ENCODE measurements at places on chromosomes 12 and 14.

GRCh38 chr12:103673891-103674375, 86.9 kb downstream of the STAB2 start:
- no peak for DNase-seq

GRCh38 chr12:6846316-6846869, 4.7 kb downstream of the CDCA3 start:
- DNase-seq = no peak

DNA sequence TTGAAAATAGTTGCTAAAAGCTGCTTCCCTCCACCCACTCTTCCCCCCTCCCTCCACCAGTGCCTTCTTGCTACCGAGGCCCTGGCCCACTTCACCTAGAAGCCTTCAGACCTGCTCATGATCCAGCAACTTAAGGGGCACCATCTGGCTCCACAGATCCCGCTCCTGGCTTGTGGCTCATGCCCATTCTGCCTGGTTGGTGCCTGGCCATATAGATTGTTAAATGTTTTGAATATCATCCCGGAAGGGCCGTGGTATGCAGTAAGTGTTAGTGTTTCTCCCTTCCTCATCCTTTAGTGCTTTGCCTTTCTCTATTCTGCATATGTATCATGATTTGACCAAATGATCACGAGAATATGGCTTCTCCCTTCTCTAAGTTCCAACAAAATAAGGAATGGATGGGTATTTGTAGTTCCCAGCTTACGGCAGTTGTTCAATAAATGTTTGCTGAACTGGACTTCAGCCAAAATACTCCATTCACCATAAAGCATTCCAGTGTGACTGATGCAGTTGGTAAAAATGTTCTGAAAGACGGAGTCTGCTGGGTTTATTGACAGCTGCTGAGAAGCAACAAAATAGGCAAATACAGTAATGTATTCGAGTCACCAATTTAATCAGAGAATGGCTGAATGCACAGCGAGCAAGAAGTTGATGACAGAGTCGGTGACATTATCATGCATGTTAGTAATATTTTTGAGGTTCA, 30.7 kb downstream of the GRIP1 start:
- no peak for DNase-seq

DNA sequence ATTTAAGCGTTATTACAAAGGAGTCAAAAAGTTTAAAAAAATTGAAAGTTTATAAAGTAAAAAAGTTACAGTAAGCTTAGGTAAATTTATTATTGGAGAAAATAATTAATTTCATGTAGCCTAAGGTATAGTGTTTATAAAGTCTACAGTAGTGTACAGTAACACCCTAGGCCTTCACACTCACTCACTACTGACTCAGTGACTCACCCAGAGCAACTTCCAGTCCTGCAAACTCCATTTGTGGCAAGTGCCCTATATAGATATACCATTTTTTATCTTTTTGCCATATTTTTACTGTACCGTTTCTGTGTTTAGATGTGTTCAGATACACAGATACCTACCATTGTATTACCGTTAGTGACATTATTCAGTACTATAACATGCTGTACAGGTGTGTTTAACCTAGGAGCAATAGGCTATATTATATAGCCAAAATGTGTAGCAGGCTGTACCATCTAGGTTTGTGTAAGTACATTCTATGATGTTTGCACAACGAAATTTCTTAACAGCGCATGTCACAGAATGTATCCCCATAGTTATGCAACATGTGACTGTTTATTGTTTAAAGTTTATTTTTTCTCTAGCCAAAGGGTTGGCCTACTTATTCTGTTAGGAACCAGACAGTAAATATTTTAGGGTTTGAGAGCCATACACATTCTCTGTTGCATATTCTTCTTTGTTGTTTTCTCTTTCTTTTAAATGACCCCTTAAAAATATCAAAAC, 155.5 kb downstream of the PCNX1 start:
- peak; percentile 73 for DNase-seq

- DNase-seq = peak; percentile 92
Observed at GRCh38 chr12:94689002-94689645, 38.8 kb upstream of the TMCC3 start.

DNA sequence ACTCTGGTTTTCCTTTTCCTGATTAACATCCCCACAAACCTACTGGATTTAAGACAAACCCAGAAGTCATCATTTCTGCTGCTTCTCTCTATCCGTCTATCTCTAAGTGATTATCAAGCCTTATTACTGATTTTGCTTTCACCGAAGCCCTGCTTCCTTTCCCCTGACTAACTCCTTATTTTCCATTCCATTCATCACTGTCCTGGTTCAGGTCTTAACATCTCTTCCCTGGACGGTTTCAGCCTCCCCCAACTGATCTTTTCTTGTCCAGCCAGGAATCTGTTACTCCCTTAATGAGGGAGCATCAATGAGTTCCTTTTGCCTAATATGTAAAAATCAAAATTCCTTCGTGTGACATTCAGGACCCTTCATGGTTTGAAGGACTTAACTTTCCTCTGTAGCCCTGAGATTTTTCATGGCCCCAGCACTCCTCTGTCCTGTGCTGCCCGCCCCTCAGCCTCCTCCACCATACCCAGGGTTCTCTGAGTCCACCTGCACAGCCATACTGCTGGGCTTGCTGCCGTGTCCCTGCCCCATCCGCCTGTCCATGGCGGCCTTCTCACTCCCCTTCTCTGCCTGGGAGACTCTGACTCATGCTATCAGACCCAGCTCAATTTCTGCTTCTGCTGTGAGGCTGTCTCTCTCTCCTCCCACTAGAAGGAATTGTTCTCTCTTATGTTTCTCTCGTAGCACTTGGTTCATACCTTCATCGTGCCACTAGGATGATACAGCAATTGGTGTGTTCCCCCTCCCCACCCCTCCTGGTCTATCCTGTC, 167.8 kb upstream of the HIF1A start:
- peak; percentile 95 for DNase-seq

- peak; percentile 94 for DNase-seq
Observed at GRCh38 chr14:83556746-83557453, 1973.0 kb upstream of the FLRT2 start.

GRCh38 chr12:52229836-52230343, 3.2 kb upstream of the KRT7 start:
- no peak for DNase-seq

DNA sequence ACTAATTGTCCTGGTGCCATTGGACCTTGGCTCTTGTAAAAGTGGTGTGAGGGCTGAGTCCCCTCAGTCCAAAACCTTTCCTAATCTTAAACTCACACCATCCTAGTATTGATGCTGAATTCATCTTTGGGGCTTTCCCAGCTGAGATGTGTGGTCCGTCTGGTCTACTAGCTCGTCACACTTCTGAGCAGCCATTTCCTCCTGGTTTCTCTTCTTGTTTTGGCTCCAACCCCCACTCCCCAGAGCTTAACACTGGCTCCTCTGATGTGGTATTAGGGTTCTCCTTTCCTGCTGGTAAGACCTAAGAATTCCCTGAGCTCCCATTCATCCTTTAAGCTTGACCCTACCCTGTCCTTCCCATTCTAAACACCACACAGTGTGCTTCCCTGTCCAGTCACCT, 900.6 kb downstream of the VRK1 start:
- DNase-seq = no peak

- no peak for DNase-seq
Observed at GRCh38 chr12:5718073-5718472, 227.0 kb downstream of the ANO2 start.

- no peak for DNase-seq
Observed at GRCh38 chr14:69703047-69704039, 63.6 kb upstream of the SRSF5 start.

DNA sequence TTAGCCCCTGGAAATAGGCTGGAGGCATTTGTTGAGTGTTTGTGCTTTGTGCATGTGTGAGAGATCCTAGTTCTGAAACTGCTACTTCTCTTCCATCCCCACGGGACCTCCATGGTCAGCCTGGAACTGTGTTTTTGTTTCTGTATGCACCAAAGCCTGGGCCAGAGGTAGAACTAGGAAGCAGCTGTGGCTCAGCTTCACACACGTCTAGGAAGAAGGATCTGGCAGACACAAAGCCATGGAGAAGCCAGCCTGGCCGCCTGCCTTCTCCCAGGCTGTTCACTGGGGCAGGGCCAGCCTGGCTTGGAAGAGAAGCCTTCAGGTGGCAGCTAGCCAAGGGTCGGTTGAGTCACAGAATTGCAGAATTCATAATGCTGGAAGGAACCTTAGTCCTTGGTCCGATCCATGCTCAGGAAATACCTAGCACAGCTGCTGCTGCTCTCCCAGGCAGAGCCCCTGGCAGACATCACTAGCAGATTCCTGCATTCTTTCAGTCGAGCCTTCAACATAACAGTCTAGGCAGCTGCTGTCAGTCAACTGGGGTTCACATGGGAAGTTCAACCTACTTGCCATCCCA, 27.0 kb downstream of the RIN3 start:
- DNase-seq = peak; percentile 99

- no peak for DNase-seq
Observed at GRCh38 chr14:102853648-102854047, 68.8 kb upstream of the AMN start.

DNA sequence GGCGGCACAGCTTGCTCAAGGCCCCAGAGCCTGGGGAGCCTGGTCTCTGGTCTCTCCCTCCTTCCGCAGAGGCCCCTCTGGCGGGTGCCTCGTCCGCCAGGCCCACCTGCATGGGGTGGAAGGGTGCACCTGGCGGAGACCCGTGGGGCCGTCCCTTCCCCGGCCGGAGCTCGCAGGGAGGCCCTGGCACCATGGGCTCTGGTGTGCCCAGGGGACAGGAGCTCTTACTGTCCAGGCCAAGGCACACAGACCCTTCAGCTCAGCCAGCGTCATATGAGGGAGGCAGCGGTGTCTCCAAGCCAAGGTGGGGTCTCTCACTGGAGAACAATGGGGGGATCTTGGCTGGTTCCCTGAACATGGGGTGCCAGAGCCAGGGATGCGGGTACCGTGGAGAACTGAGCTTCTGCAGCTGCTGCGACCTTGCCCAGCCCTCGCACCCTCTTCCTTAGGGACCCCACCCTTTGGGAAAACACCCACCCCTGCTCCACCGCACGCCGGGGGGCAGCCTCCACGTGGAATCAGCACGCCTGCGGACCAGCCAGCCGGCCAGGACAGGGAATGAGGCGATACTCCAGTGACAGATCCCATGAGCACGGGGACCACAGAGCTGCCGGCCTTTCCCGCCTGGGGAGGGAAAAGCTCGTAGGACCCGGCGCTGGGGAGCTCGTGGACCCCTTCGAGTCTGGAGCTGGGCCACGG, 25.7 kb upstream of the GALNT9 start:
- no peak for DNase-seq

DNA sequence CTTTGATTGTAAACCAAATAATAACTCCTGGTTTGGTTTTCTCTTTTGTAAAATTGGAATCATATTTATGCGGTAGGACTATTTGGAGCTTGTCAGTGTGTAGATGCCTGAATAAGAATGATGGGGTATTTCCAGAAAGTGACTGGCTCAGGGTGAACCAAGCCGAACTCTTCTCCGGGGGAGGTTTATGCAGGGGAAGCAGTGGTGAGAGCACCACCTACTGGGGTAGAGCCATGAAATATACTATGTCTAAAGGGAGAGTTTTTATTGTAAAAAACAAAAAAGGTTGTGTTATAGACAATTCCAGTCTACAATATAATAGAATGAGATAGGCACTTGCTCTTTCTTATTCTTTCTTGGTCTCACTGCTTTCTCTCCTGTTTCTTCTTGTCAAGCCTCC, 222.9 kb upstream of the SLC16A7 start:
- DNase-seq = peak; percentile 39

DNA sequence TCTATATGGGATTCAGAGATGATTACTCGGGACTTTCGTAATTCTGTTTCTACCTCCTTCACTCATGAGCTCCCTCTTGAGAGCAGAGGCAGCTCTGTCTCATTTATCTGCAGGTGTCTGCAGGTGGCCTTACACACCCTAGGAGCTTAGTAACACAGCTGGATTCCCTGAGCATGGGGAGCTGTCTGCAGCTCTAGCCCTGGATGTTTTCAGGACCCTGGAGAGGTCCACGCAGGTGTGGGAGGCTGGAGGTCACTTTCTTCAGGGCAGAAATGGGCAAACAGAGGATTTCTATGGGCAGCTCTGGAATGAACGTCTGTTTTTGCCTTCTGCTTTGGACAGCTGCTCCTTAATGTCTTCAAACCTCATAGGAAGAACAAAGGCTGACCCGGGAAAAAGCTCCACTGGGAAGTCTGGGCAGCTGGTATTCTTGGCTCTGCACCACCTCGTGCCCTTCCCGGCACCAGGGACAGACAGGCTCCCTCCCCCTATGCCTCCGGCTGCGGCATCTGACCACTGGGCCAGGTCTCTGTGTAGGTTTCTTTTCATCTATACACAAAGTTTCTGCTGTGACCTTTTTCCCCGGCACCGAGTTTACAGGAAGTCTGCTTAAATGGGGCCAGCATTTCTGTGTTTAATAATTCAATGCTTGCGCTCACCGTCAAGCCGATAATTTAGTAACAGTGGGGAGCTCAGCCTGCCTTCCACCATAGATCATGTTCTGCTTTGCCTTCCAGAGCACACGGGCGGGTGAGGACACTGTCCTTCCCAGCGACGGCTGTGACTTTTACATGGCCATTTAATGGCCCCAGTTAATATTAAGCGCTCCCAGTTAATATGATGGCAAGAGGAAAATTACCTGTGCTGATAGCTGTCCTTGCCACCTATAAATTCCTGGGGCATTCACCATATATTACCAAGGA, 320.2 kb upstream of the SFSWAP start:
- no peak for DNase-seq

GRCh38 chr12:81164827-81165226, 86.9 kb downstream of the ACSS3 start:
- no peak for DNase-seq

DNA sequence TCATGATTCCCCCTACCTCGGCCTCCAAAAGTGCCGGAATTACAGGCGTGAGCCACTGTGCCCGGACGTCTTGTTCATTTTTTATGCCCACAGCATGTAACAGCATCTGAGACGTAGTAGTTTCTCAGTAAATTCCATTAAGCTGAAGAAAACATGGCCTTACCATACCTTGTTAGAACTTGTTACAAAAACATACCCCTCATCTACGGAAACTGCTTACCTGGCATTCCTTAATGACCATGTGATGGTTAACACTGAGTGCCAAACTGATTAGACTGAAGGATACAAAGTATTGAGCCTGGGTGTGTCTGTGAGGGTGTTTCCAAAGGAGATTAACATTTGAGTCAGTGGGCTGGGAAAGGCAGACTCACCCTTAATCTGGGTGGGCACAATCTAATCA, 186.8 kb downstream of the CEP128 start:
- no peak for DNase-seq

DNA sequence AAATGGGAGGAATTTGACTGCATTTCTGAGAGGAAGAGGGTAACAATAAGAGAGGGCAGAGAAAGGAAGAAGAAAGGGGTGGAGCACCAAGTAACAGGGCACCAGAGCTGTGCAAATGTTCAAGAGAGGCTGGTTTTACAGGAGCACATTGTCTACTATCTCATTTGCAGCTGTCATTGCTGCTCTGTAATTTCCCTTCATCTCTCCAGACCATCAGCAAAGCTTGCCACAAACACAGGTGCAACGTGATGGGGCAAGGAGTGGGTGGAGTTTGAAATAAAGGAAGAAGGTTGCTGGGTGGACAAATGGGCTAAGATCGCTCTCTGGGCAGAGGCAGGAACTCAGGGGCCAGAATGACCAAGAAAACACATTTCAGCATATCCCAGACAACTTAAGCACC, 47.9 kb upstream of the PLEKHG6 start:
- no peak for DNase-seq

GRCh38 chr14:24321212-24321975, 10.1 kb downstream of the LTB4R start:
- DNase-seq = no peak

Measured in iris pigment epithelial cell (primary cell).